Activated T-helper 1 cell treated with anti-CD3 and anti-CD28 coated beads, Interleukin-2, amount 50 U/mL, for 16 hours (primary cell): ENCODE measurements at places on chromosomes 2 and 18.

- DNase-seq: no peak
Observed at GRCh38 chr18:45009756-45010155, 329.1 kb downstream of the SETBP1 start.

DNA sequence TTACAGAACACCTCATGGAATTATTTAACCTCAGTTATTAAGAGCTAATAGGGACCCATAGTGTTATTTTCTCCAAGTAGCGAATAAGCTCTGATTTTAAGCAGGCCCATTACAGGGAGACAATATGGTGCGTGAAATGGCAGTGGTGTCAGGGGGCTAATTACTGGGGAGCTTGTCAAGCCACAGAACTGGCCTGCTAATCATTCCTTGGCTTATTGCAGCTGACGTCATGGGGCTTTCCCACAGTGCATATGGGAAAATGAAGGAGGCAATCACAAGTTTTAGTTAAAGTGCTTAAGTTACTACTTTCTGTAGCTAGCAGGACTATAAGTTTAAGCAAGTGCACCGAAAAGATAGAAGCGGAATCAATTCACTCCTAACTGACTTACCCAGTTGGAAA, 262.5 kb downstream of the TGIF1 start:
- no peak for DNase-seq

GRCh38 chr2:136767030-136767429, 1.7 kb downstream of the THSD7B start:
- no peak for DNase-seq

DNA sequence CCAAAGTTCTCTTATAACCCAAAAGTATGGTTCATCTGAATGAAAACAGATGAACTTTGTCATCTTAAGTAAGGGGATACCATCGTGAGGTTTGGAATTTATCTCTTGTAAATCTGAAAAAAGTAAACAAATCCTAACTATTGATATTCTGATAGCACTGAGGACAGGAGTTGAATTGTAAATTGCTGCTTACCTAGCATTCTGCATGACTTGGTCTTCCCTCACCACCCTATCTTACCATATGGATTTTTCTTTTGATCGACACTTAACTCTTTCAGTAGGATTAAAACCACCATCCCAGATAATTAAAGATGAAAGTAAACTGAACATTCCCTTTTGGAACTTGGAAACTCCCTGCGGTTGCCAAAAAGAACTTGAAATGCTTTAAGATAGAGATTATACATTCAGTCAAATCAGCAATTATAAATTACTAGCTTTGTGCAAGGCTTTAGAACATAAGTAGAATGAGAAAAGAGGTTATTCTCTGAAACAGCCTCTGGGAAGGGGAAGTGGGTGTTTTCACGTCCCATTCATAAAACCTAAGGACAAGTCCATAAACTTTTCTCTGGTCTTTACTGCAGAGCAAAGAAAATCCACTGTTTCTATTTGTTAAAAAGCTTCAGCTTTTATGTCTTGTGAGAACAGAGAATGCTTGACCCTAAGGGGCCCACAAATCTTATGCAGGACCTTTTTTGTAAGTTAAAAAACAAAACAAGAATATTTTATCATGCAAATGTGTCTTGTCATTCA, 49.7 kb upstream of the ZNF397 start:
- DNase-seq: no peak

GRCh38 chr2:88697370-88698026, 6.0 kb downstream of the RPIA start:
- DNase-seq: no peak

- DNase-seq: no peak
Observed at GRCh38 chr2:102473020-102473419, at the start of gene SLC9A4. TSS of gene SLC9A4 (plus strand) at chr2:102473226. CDS start at chr2:102473760, 534 bp downstream.

DNA sequence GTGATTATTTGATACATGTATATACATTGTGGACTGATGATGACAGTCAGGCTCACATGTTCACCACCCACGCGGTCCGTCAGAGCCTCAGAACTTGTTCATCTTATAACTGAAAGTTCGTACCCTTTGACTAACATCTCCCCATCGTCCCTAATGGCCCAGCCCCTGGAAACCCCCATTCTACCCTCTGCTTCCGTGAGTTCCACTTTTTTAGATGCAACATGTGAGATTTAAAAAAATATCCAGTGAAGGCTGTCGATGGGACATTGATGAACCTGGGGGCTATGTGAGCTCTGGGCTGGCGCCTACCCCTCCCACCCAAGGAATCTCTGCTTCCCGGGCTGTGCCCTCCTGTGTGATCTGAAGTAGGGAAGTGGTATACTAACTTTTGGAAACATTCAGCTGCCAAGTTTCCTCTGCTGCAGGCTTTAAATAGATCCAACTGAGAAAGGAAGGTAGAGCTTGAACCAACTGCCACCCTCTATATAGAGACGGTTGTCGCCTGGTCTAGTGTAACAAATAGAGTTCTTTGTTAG, 163.8 kb downstream of the FAM210A start:
- peak; percentile 59 for DNase-seq

DNA sequence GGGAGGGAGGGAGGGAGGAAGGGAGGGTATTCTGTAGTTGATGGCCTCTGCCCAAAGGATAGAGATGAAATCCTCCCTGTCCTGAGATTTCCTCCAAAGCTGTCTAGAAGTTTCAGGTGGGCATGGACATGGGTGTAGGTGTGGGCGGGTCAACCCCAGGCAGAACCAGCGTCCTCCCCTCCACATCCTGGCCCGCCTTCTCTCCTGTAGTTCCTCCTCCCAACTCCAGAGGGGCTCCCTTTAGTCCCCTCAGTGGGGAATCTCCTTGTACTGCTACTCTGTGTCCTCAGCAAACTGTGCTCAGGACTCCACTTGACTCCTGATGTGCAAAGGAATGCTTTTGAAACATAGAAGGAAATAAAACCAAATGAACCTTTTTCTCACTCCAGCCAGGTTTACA, 88.1 kb downstream of the MRPS9 start:
- DNase-seq: no peak

DNA sequence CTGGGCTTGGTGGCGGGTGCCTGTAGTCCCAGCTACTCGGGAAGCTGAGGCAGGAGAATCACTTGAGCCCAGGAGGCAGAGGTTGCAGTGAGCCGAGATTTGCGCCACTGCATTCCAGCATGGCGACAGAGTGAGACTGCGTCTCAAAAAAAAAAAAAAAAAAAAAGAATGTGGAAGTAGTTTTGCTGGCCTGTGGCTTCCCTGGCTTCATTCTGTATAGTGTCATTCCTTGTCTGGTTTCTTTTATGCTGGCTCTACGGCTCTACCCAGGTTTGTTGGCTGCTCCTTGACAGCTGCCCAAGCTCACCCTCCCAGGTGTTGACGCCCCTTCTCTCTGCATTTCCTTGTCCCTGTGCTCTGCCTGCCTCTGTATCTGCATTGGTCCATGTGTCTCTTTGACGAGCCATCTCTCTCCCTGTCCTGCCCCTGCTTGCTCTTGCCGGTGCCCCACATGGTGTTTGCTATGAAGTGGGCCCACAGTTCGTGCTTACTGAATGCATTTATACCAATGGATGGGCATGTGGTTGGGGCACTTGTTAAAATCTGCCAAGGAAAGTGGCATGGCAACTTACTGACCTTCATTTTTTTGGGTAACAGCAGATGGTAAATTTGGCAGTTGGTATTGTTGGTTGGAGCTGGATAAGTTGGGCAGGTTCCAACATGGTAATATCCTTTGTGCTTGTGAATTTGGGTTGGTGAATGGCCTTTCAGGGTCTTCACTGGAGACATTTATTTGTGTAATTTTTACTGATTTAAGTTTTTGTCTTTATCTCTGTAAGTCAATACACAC, 113.9 kb downstream of the MAP4K4 start:
- no peak for DNase-seq

DNA sequence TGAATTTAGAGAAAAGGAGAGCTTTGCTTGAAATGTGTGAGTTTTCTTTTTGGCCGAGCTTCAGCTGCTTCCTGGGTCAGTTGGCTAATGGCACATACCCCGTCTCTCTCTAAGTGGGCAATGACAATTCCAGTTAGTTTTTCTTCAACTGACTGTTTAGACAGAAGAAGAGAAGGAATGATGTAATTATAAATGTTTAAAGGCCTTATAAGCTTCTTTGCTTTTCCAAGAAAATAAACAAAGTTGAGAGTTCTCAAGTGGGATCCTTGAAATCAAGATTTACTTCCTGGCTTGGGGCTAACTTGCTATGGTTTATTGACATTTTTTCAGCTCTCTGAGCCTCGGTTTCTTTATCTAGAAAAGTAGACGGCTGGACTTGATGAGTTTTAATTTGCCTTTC, 794.9 kb upstream of the ACVR2A start:
- DNase-seq: no peak

DNA sequence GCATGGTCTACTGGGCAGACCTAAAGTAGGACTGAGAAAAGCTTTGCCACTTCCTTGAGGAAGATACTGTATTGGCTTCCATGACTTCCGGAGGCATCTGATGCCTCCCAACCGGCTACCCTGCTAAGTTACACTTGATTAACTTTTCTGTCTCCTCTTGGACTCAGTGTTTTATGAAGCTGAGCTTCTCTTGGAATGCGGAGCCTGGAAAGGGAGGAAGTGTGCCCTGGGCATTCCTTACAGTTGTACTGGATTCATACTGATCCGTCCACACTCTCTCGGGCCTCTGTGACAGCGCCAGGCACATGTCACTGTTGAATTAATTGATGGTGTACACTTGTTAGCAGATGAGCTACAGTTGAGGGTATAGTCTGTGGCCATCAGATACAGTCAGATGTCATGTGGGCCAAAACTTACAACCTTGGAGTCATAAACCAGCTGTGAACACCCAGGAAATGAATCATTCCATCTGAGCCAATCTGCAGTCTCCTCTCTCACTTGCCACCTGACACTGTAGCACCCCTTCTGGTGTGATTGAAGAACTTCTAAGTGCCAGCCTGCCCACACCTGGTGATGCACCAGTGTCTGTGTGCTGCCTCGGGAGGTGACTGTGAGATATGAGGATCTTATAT, 122.5 kb downstream of the FHOD3 start:
- no peak for DNase-seq

DNA sequence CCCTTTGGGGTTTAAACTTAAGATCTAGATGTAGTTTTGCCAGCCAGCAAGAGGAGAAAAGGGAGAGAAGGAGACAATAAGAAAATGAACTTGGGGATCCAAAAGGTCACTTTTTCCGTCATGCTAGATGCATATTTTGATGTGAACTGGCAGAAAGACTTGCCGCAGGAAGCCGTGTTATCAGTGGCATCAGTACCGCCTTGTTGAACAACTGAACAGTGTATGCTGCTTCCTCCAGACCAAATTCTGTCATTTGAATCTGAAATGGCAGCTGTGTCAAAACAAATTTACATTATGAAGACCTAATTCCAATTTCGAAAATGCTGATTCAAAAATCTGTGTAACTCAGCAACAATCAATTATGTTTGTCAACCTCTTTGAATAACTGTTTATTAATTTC, 42.1 kb downstream of the TMEM200C start:
- DNase-seq: no peak

- DNase-seq: no peak
Observed at GRCh38 chr18:60649107-60649506, 276.5 kb upstream of the MC4R start.

DNA sequence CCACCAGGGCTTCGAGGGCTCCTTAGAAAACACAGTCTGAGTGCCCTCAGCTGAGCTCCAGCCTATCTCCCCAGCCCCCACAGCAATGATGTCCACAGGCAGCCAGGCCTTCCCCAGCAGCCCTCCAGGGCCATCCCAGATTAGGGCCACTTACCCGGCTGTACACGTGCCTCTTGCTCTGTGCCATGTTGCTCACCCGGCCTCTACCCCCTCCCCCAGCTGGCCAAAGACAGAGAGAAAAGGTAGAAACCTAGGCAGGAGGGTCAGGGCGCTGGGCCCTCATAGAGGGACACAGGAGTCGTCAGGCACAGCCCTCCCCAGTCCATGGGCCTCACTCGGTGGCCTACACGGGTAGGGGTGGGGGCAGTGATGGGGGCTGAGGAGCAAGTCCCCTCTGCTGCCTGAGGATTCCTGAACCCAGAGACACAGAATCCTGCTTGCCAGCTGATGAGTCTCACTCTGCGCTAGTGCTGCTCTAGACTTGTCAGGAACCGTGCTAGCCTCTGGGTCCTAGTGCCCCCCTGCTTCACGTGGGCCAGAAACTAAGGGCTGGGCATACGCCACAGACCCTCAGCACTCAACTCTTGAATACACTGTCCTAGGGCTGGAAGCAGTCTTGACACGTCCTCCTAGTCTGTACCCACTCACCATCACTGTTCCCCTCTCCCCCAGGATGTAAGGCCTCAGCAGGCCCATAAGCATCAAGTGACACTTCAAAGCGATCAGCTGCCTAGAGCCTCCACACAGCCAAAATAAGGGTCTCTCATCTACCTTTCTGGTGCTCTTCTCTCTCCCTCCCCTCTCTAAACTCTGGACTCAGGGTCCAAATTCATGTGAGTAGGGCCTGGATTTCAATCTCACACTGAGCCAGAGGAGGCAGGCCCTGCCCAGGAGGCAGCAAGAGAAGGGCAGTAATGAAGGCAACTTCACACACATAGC, at the start of gene DCTN1:
Gene DCTN1, minus strand, starts transcription at position 461 of the 939 bp plus-strand sequence. Its CDS starts 274 bp downstream, at position 187.
- DNase-seq: no peak

- DNase-seq: no peak
Observed at GRCh38 chr2:37323781-37324535, 675 bp downstream of the PRKD3 start.

DNA sequence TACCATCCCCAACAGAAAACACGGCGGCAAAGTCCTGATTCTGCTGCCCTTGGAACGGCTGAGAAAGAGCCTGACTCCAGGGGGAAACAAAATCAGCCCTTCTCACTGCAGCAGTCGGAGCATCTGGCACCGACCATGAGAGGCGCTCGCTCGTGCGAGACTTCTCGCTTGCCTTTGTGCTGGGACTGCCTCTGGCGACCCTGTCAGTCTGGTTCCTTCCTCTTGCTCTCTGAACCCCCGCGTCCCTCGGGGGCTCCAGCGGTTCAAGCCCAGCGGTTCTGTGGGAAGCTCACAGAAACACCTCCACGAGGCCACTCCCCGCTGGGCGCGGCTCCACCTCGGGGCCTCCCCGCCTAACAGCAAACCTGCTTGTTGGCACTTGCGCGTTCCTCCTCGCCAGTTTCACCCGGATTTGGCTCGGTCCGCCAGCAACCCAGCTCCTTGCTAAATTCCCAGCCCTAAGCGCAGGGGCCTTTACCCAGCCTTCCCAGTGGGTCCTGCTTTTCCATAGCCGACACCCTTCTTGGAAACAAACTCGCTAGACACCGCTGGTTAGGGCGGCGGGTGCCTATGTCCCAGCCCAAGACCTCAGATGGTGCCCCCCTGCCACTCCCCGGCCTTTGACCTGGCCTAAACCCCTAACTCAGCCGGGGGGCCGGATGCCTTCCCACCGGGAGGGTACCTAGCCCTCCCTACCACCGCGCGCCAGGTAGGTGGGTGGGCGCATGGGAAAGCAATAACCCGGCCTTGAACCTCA, 2.2 kb downstream of the RND3 start:
- no peak for DNase-seq

GRCh38 chr2:239536186-239536585, 135.4 kb upstream of the HDAC4 start:
- DNase-seq: no peak

DNA sequence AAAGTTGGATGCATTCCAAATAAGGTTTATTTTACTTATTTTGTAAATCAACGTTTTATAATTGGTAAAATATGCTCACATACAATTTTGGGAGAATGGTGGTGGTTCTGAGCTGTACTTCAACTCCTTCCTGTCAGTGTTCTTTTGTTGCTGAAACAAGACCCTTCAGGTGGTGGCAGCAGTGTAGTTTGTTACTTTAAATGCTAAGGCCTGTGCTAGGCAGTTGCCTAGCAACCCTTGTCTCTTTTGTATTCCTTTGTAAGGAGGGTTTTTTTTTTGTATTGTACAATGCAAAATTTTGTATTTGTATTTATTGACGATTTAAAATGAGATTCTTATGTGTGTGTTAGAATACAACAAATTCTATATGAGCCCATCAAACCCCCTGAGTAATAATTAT, 166.0 kb upstream of the FAM98A start:
- DNase-seq: no peak

GRCh38 chr18:67363694-67364093, 152.8 kb downstream of the DSEL start:
- no peak for DNase-seq
